Urinary bladder (tissue), 4 donors: ENCODE measurements at places on chromosomes 16 and 17. TPM values are rescaled to one million over a fixed set of nuclear protein-coding genes. Genes with fewer than 3 reads are reported as not detected.

DNA sequence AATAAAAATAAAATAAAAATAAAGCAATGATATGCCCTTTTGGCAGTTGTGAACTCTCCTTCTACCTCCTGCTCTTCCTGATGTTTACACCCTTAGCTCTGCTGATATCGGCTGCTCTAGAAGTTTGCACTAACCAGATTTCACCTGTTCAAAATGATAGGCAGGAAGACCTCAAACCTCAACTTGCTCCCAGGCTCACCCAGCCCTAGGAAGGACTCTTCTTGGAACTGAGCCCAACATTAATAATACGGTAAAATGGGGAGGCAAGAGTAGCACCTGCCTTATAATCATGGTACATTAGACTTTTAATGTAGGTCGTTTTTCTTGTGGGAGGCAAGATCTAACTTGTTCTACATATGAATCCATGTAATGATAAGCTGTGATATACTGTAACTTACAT, 61.2 kb upstream of the MED13 start:
- no peak for DNase-seq

Gene MARVELD3
- 2.1 TPM for total RNA-seq

DNA sequence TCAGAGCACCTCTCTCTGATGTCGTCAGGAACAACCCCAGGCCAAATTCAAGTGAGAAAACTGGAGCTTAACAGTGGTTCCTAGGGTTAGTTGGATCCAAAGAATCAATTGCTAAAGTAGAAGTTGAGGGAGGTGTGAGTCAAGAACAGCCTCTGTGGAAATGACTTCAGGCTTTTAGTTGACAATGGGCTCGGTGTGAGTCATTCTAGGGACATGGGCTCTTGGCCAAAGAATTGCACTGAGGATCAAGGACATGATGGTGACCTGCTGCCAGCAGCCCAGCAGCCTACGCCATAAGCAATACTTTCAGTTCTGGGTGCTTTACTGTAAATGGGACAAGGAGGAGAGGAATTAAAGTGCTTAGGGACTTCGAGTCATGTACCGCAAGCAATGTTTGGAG, 32.1 kb upstream of the SMURF2 start:
- DNase-seq, result no peak

Gene MGAT5B
- total RNA-seq, result 0.63 TPM

DNA sequence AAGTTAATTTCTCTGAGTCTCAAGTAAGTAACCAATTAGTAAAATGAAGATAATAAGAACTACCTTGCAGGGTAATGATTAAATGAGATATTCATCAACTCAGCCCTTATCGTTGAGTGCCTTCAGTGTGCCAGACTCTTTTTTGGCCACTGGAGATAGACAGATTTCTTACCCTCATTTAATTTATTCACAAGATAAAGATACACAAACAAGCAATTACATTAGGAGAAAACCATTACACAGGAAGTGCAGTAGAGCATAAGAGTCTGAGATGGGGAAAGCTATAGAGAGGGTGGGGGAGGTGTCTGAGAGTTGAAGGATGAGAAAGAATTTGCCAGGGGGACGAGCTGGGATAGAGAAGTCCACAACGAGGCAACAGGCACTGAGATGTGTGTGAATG, 72.5 kb upstream of the BCAR1 start:
- no peak for DNase-seq

Gene TP53TG3B
- total RNA-seq, result not detected

DNA sequence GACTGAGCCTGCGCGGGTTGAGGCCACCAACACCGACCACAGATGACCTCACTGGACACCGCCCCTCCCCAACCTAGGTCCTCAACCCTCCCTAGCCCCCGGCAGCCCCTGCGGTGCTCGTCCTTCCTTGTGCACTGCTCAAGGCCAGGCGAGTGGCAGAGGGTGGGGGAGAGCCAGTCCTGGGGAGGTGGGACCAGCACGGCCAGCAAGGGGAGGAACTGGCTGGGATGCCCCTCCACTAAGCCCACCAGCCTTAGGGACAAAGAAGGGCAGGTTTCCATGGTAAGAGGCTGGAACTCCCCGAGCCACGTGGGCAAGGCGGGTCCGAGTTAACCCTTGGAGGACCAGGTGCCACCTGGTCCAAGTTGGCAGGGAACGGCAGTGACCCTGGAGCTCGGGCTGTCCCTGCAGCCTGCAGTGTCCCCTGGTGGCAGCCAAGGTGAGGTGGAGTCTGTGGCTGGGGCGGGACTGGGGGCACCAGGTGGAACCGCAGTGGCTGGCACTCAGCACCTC, 9.2 kb downstream of the FSCN2 start:
- no peak for DNase-seq

- DNase-seq, result no peak
These were observed 33.4 kb downstream of the CDK5R1 start for GRCh38 chr17:32520104-32520701.

DNA sequence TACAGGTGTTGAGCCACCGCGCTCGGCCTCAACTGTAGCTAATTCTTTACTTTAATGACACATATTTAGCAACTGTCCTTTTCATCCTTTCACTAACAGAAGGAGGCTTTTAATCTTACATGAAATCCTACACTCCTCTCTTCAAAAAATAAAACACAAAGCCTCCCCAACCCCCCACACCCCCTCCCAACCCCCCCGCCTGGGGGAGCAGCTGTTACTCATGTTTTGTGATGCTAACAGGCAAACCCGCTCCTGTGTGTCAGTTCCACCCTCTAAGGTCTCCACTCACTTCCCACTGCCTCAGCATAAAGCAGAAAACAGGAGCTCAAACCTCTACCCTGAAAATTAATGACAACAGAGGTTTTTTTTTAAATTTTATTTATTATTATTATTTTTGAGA, 55.4 kb upstream of the SLC25A19 start:
- no peak for DNase-seq

- no peak for DNase-seq
These were observed 29.0 kb downstream of the PLD6 start for GRCh38 chr17:17177176-17177575.

DNA sequence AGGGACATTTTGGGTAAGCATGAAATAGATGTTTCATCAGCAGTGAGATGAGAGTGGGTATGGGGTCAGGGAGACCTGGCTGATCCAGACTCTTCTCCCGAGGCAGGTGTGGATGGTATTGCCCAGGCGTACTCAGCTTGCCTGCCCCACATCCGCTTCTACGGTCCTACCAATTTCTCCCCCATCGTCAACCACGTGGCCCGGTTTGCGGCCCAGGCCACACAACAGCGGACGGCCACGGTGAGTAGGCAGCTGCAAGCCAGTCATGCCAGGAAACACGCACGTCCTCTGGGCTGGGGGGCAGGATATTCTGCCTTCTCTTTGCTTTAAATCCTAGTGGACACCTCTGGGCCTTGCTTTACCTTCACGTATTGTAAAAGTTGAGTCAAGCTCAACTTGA, 44.7 kb downstream of the CPNE2 start:
- no peak for DNase-seq

- DNase-seq, result no peak
These were observed 53.7 kb downstream of the IQCK start for GRCh38 chr16:19771796-19772195.

Gene ALDOA
- total RNA-seq, result 126 TPM

Gene SMTNL2
- 8.0 TPM for total RNA-seq

GRCh38 chr17:37167756-37168155, 208.0 kb upstream of the C17orf78 start:
- DNase-seq, result no peak

DNA sequence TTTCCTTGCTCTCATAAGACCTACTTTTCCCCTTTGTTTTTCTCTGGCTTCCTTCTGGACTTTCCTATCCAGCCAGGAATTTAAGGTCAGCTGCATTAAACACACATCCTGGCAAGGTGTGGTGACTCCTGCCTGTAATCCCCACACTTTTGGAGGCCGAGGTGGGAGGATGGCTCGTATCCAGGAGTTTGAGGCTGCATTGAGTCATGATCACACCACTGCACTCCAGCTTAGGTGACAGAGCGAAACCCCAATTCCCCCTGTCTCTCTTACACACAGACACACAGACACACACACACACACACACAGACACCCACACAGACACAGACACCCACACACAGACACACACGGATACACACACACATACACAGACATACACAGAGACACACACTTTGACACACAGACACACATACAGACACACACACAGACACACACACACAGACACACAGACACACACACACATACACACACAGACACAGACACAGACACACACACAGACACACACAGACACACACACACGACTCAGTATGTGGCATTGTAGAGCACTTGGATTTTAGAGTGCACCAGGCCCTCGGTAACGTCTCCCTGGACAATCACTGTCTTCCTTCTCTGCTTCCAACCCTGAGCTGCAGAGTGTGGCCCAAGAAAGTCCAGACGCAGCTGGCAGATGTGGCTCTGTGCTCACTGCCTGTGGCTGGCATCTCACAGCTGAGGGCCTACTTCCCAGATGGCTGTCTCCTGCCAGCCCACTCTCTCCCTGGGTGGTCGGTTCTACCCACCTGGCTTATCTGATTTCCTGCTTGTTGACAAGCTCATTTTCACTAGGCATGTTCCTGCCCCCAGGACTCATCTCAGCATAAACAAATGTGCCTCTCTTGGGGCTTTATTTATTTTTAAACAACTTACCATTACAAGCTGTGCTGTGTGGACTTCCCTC, 39.0 kb downstream of the NLRP1 start:
- no peak for DNase-seq

Gene ZNF385C
- 1.2 TPM for total RNA-seq

DNA sequence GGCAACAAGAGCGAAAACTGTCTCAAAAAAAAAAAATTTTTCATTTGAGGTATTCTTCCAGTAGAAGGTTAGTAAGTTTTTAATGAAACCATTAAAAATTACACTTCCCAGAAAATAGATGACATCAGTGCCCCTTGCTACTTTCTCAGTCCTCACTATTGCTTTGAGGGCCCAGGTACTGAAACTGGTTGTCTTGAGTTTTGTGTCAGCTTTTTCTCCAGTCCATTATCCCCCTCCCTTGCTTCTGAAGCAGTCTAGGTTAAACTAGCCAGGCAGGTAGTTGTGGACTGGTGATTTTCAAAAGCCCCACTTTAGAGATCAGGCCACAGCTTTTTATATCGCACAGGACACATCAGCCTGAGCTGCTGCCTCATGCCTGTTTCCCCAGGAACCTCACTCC, 10.9 kb downstream of the SMCR8 start:
- DNase-seq, result no peak

Gene LPO
- not detected for total RNA-seq
